ENCODE measurements at places on chromosomes 2 and 18.

DNA sequence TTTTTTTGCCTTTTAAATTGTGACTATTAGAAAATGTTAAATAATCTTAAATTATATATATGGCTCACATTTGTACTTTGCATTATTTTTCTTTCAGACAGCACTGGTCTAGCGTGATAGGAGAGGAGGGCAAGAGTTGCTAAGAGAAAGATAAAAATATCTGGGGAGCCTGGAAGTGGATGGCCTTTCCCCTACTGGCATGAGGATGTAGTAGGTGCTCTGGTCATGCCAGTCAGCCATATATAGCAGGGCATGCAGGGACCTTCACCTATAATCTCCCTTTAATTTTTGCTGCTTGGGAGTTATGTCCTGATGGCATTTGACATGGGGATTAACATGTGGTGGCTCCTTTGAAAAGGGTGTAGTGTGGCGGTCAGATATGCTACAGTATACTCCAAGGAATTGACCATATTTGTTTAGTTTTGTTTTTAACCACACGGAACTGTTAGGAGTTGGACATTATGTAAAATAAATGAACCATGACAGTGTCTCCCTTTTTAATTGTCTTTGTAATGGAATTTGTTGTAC lies 144.7 kb downstream of the BABAM2 start:
- no peak for DNase-seq

DNA sequence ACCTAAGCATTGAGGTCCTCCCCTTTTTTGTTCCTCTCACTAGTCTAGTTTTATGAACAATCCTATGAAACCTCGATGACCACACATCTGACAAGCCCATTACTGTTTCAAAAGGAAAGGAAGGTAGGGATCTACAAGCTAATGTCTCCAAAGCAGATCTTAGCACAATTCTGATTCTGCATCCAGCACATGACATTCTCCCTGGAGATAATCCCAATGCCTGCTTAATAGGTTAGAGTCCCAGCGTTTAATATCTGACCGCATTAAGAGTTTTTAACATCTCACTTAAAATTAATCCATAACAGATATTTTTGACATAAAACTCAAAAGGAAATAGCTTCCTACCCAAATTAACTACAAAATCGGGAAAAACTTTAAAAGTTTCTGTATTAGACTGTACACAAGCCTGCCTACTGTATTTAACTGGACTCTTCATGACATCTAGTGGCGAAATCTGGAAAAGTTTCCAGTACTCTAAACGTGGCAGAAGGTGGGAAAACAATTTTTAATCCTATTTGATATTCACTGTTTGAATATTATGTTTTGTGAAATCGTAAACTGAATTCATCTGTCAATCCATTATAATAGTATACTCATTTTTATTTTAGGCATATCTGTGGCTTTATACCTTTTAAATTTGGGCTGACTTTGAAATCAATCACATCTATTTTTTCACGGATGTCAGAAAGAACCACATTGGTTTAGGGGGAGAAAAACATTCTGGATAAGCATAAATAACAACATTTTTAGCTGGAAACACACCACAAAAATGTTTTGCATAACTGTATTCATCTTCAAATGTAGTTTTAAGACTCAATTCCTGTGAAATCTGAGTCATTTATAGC lies 62.4 kb downstream of the TXNL1 start:
- no peak for DNase-seq

- no peak for DNase-seq
These were observed 1.8 kb downstream of the RFTN2 start for GRCh38 chr2:197673606-197674005.

- no peak for DNase-seq
These were observed 701.6 kb downstream of the SATB2 start for GRCh38 chr2:198756166-198756565.

- no peak for DNase-seq
These were observed 17.1 kb downstream of the ZFP36L2 start for GRCh38 chr2:43209204-43209717.

DNA sequence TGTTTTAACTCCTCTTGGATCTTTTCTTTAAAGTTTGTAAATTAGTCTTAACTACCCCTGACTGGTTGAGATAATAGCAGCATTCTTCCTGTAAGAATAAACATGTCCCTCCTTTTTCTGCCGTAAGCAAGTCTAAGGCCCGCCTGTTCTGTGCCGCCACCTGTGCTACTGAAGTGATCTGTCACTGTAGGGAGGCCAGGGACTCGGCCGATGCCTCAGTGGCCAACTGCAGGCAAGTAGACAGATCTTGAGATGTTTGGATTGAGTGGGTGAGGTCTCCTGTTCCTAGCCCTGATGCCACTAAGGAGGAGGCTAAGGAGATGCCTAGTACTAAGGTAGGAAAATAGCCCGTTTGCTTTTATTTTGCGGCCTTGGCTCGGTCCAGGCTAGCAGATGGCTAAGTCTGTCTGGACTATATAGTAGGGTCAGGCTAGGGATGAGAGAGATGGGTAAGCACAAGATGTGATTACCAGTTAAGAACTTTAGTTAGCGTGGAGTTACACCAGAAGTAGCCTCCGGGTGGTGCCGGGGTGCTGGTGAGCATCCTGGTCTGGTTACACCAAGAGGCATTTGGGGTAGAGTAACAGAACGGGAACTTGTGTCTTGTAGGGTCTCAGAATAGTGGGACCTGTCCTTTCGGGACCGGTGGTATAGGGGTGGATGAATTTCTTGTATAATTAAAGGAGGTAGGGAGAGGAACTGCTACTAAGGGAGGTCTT lies 584.2 kb downstream of the SUCLG1 start:
- no peak for DNase-seq

DNA sequence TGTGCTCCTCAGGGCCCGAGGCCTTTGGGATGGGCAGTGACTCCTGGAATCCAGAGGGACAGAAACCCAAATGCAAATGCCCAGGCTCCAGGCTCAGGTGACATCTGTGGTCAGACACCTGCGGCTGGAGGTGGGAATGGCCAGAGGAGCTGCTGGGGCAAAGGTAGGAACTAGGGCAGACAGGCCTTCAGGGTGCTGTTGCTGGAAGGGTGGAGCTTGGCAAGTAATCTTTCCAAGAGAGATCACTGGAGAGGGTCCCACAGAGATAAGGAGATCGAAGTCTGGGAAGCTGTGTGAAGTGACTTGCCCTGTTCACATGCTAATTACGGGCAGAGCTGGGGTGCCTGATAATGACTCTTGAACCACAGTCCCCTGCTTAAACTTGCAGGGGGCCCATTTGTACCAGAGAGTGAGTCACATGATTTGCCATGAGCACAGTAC lies 82.4 kb downstream of the ACAA2 start:
- no peak for DNase-seq

- no peak for DNase-seq
These were observed 54.1 kb downstream of the E2F6 start for GRCh38 chr2:11411768-11412448.

- no peak for DNase-seq
These were observed 1419.1 kb upstream of the NXPH2 start for GRCh38 chr2:140199312-140199711.

GRCh38 chr2:205629091-205629776 lies 53.1 kb upstream of the NRP2 start:
- no peak for DNase-seq

DNA sequence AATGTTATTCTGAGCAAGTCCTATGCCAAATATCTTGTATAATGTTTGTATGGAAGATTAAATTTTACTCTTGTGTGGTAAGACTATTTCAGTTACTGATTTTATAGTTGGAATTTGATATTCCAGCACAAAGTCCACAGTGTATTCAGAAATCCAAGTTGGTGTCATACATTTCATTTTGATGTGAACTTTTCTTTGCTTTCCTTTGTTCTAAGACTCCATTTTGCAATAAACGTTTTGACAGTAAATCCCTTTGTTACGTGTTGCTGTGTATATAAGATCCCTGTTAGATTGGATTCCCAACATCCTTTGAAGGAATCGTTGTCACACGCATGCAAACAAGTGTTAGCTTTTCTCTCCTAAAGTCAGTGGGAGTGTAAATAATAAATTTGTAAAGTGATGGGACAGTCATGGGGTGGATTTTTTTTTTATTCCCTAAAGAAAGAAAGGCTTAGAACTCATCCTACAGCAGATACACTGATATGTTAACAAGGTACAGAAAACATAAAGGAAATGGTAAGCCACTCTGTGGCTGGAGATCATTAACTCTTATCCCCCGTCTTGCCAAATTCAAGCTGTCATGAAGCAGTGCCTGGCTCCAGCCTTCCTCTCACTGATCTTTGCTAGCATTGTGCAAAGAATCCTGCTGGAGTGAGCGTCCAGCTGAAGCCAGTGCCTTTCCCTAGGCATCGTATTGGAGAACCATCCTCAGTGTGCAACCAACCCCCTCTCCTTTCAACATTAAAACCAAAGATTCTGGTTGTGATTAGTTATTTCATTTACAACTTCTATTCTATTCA lies 127.6 kb upstream of the CDCA7 start:
- no peak for DNase-seq

DNA sequence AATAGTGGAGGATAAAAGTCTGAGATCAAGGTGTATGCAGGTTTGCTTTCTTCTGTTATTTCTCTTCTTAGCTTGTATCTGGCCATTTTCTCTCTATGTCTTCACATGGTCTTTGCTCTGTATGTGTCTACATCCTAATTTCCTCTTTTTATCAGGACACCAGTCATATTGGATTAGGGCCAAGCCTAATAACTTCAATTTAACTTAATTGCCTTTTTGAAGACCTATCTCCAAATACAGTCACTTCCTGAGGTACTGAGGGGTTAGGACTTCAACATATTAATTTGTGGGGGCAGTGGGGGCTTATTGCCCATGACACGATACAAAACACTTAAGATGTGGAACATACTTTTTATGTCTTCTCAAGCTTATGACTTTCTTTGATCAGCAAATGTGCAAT lies 632.9 kb upstream of the CELF4 start:
- DNase-seq: no peak

GRCh38 chr2:24971286-24971535 lies 544 bp downstream of the DNAJC27 start:
- no peak for DNase-seq

DNA sequence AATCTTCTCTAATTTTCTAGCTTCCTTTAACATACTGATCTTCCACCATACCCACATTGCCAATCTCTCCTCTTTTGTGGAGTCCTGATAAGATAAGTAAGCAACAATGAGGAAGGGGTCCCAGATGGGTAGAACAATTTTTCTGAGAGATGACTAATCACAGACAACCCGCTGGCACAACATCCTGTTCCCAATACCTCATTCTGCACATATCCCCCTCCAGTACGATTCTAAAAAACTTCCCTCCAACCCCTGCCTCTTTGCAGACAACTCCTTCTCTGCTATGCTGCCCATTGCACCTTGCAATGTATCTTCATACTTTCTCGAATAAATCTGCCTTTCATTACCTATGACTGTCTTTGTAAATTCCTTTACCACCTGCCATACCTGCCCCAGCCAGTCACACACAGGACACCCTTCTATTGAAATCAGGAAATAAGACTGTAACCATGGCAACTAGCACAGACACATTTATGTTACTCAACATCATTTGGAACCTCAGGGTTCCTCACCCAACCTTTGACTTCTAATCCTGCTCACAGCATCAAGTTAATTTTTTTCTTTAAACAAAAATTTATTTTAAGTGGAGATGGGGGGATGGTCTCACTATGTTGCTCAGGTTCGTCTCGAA lies 7.4 kb upstream of the EXOC6B start:
- DNase-seq: no peak

DNA sequence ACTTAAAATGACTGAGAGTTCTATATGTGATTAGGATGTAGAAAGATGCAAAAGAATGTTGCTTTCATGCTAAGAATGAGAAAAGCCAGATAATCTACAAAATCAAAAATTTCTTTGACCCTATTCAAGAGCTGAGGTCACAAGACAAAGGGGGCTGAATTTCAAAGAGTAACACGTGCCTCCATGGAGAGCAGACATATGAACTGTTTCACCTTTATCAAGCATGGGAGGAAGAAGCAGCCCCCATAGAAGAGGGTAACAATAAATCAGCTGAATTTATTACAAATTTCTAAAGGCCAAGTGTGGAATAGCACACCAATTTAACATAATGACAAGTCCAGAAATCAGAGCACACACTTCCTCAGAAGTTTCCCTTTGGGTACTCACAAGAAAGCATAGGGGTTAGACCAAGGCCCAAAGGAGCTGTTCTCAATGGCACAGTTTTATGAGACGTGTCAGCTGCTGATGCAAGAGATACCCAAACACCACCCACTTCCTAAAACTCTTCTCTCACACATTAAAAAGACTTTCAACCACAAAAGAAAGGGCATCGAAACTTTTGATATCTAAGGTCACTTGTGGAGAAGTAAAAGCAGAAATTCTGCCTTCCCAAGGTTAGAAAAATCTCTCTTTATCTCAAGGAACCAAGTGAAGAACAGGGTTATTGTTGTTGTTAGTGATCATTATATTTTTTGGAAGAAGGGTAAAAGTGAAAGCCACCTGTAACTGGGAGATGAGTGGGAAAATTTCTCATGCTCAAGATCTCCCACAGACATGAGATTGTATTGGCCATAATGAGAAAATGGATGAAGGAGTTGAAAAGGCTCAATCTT lies 950.1 kb downstream of the TRIB2 start:
- DNase-seq: no peak

DNA sequence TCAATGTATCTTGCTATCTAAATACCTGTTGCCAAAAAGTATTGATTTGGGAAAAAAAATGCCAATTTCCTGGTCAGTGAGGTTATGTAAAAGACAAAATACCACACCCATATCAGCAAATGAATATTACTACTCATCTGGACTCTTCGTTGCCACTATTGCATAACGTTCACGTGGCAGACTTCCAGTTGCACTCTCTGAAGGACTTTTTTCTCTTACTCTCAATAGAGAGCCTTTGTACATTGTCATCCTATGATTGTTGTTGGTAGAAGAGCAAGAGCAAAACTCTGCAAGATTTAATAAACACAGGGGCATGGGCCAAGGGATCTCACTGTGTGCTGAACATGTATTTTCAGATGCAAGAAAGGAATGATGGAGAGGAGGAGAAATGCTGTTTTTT lies 689.8 kb downstream of the MBD2 start:
- no peak for DNase-seq

DNA sequence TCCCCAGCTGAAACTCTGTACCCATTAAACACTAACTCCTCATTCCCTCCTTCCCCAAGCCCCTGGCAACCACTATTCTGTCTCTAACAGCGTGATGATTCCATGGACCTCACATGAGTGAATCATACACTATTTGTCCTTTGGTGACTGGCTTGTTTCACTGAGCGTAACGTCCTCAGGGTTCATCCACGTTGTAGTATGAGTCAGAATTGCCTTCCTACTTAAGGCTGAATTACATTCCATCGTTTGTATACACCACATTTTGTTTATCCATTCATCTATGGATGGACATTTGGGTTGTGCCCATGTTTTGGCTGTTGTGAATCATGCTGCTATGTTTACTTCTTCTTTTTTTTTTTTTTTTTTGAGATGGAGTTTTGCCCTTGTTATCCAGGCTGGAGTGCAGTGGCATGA lies 19.6 kb upstream of the CABLES1 start:
- no peak for DNase-seq

GRCh38 chr2:199113111-199113510 lies 344.6 kb downstream of the SATB2 start:
- DNase-seq: no peak

DNA sequence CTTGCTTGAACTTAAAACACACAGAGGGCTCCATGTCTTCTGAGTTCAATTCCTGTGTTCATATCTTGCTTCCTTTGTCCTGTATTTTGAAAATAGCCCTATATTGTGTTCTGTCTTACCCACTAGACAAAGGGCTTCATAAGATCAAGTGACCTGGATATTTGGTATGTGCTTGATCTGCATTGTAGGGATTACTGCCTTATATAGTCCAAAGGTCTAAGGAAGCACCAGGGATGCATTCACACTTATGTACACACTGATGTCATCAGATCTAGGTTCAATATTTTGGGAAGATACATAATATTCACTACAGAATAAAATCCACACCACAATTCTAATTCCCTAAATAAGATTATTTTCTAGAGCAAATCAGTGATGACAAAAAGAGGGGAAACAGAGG lies 278.0 kb upstream of the KYNU start:
- DNase-seq: no peak
